ENCODE measurements at places on chromosomes 16 and 17.

DNA sequence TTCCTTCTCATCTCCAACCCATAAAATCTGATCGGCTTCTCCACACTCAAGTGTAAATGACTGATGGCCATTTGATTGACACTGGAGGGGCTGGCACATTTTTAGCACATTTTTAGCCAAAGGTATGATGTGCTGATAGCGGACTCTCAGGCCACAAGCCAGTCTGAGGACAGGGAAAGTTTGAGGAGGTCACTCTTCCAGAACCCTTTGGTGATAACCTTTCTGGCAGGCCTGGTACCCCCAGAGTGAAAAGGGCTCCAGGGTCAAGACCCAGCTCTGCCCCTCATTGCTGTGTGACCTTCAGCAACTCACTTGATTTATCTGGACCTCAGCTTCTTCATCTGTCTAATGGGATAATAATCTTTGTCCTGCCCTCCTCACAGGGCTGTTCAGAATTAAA is 1.7 kb upstream of the NLRC5 start:
- no peak for DNase-seq

DNA sequence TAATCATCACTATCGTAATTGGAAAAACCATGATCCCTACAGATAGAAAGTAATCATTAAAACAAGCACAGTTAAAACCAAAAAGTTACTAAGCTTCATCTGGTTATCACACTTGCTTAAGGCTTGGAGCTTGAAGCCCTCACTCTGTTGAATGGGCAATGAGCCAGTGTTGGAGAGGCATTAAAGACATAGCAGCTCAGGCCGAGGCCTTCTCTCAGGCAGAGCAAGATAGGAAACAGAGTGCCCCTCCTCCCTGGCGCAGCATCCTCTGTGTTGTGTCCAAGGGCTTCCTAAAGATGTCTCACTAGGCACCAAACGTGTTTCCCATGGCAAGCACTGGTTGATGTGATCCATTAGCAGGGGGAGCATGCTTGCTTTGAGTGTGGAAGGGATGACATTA is 34.9 kb upstream of the LGALS9 start:
- no peak for DNase-seq

- DNase-seq: peak; percentile 18
Observed at GRCh38 chr17:17107891-17108431, 65.7 kb downstream of the MPRIP start.

- no peak for DNase-seq
Observed at GRCh38 chr17:50570528-50570927, 10.0 kb downstream of the CACNA1G start.

GRCh38 chr17:42275527-42276358 is 448 bp downstream of the STAT5B start:
- DNase-seq: peak; percentile 45

- DNase-seq: no peak
Observed at GRCh38 chr16:24829153-24829552, 16.6 kb upstream of the SLC5A11 start.

- no peak for DNase-seq
Observed at GRCh38 chr16:57264381-57264780, 19.3 kb downstream of the ARL2BP start.

GRCh38 chr17:65584604-65585521 is 23.4 kb upstream of the AXIN2 start:
- DNase-seq: no peak

GRCh38 chr17:12318571-12319266 is 298.0 kb downstream of the MAP2K4 start:
- DNase-seq: no peak

- DNase-seq: no peak
Observed at GRCh38 chr17:76366247-76366646, 12.5 kb upstream of the PRPSAP1 start.

DNA sequence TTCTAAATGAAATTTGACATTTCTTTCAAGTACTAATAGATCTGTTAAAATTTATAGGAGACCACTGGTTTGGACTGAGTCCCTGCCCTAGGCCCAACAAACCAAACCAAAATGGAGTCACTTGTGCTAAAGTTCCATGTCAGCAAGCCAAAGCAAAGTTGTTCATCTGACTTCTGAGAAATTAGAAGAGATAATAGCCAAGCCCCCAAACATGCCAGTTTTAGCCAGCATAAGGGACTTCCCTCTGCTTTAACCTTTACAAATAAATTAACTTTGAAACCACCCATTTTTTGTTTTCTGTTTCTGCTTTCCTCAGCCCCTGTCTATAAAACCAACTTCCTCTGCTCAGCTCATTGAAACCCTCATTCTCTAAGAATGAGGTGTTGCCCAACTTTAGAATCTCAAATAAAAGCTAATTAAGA is 18.9 kb downstream of the CDR2 start:
- no peak for DNase-seq

DNA sequence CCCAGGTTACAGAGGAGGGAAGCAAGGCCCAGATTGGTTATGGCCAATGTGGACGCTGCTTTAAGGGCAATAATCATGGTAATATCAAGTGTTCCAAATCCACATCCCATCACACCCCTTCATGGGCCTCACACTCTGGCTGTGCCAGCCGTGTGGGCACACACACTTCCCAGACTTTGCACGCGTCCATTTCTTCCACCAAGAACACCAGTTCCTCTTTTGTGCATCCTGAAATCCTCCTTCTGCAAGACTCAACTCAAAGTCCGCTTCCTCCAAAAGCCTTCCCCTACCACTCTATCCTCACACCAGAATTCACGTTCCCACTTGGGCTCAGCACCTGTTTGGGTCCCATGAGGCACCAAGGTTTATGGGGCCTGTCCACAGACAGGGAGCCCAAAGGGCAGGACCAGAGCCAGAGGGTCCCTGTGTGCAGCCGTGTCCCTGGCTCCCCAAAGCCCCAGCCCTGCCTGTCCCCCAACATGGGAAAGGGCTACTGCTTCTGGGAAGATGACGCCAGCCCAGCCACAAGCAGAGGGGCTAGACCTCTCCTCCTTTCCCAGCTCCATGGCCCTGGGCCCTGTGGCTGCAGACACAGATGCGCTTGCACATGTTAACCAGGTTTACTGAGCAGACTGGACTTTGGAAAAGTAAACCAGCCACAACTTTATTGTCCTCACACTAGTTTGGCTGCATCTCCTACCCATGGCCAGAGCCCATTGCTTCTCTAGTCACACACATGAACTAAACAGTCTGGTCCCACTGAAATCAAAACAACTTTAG is 20.3 kb downstream of the SPNS3 start:
- no peak for DNase-seq
